T-cell (primary cell): ENCODE measurements at places on chromosomes 3 and 15.

- no peak overlapping the region for H3K4me3 ChIP-seq
- no peaks in the 10 kb centered on the region for H3K27me3 ChIP-seq
- H3K4me1 ChIP-seq = no peaks in the 10 kb centered on the region
Observed at GRCh38 chr3:184743248-184743647, 31.4 kb upstream of the MAGEF1 start.

DNA sequence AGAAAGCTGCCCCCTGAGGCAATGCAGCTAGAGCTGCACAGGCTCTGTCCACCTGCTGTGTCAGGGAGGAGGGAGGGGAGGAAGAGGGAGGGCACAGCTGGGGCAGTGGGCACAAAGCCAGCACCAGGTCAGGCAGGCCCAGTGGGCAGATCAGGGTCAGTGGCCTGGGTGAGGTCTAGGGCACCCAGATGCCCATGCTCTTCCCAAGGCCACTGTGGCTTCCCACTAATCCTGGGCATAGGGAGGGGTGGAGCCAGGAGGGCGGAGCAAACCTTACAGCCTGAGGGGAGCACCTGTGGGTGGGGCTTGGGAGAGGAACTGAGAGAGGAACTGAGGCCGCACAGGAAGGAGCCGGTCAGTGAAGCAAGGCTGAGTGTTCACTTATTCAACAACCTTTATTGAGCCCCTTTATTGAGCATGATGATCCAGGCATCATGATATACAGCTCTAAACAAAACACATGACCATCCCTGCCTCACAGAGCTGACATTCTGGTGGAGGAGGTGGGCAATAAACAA lies 55.0 kb downstream of the RHCG start:
- no peaks in the 10 kb centered on the region for H3K36me3 ChIP-seq
- DNase-seq = no peak
- peaks cover 62% of the 10 kb centered on the region for H3K27me3 ChIP-seq
- H3K27ac ChIP-seq = no peak overlapping the region
- H3K4me3 ChIP-seq = no peak overlapping the region
- no peaks in the 10 kb centered on the region for H3K4me1 ChIP-seq

DNA sequence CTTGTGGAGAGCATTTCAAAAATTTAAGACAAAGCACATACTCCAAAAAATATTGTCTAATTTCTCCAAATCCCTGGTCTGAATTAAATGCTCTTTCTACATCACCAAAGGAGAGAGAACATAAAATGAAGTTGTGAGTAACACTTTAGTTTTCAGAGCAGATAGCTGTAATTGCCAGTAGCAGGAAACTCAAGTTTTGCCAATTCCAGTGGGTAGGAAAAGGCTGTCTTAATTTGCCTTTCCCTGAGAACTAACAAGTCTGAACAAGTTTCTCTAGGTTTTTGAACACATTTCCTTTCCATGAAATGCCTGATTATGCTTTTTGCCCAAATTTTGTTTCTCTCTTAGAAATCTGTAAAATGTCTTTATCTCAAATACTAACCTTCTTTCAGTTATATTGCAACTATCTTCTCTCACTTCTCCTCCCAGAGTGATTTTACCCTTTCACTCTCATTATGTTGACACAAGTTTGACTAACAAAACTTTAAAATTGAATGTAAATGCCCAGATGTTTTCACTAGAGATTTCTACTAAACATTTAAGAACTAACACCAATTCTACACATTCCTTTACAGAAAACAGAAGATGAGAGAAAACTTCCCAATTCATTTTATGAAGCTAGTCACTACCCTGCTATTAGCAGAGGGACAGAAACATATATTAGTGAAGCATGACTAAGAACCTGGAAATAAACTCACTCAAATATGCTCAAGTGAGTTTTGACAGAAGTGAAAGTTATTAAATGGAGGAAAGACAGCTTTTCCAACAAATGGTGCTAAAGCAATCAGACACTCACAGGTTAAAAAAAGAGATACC lies 38.4 kb downstream of the RFX7 start:
- H3K27me3 ChIP-seq = no peaks in the 10 kb centered on the region
- no peak for DNase-seq
- H3K4me3 ChIP-seq = no peak overlapping the region
- H3K27ac ChIP-seq = no peak overlapping the region

GRCh38 chr3:151268267-151269235 lies 9.8 kb downstream of the P2RY14 start:
- no peak overlapping the region for H3K4me3 ChIP-seq
- peak overlapping the region; percentile 42 for H3K27ac ChIP-seq
- no peaks in the 10 kb centered on the region for H3K27me3 ChIP-seq
- H3K4me1 ChIP-seq = peaks cover 7% of the 10 kb centered on the region
- H3K36me3 ChIP-seq = no peaks in the 10 kb centered on the region

DNA sequence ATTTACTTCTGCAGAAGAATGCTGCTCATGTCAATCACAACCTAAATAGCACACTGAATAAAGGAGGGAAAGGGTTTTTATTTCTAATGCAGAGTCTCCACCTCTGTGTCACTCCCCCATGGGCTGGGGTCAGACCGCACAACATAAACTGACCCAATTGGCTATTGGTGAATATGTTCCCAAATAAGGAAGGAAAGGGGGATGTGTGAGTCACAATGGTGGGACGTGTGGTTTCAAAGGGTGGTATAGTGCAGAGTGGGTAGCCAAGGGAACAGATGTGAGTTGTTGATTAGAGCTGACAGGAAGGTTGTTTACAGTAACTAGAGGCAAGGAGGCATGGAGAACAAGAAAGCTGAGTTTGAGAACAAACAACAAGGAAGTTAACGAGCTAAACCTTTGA lies 491.8 kb downstream of the ZPLD1 start:
- H3K4me3 ChIP-seq = no peak overlapping the region
- no peaks in the 10 kb centered on the region for H3K27me3 ChIP-seq
- DNase-seq = no peak
- H3K27ac ChIP-seq = no peak overlapping the region
- H3K4me1 ChIP-seq = no peaks in the 10 kb centered on the region

DNA sequence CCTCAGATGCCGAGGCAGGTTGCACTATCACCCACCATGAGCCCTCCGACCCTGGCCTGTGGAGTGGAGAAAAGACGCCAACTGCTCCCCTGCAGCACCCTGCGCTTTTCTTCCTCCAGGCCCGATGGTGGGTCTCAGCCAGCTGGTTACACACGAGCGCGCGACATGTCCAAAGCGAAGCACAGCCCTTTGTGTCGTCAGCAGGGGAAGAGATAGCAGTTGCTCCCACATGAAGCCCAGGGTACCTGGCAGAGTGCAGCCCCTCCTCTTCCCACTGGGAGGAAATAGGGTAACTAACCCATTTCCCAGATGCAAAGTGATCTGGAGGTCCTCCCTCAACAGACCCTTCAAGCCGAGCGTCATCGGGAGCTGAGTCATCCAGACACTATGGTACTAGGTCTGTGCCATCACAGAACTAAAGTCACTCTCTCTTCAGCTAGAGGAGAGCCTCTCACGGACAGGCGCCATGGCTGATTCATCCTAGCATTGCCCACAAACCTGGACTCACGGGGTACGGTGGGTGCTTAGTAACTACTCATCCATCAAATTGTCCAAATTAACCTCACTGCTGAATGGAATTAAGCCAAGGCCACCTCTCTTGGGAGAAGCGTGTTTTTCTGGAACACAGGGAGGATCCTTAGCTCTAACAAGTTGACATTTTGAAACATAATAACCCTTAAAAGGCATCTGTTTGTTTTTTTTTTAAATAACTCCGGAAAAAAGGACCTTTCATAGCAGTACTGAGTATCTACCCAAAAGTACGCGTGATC lies 45.2 kb upstream of the BDH1 start:
- no peak for DNase-seq

GRCh38 chr3:132916096-132916495 lies 122.1 kb upstream of the TMEM108 start:
- no peak overlapping the region for H3K4me3 ChIP-seq
- no peaks in the 10 kb centered on the region for H3K36me3 ChIP-seq
- DNase-seq = no peak
- peaks cover 2% of the 10 kb centered on the region for H3K27me3 ChIP-seq

GRCh38 chr3:113898892-113899291 lies 48.9 kb upstream of the ZDHHC23 start:
- H3K4me1 ChIP-seq = peaks cover 3% of the 10 kb centered on the region
- no peak overlapping the region for H3K27ac ChIP-seq
- no peaks in the 10 kb centered on the region for H3K27me3 ChIP-seq
- no peak overlapping the region for H3K4me3 ChIP-seq

DNA sequence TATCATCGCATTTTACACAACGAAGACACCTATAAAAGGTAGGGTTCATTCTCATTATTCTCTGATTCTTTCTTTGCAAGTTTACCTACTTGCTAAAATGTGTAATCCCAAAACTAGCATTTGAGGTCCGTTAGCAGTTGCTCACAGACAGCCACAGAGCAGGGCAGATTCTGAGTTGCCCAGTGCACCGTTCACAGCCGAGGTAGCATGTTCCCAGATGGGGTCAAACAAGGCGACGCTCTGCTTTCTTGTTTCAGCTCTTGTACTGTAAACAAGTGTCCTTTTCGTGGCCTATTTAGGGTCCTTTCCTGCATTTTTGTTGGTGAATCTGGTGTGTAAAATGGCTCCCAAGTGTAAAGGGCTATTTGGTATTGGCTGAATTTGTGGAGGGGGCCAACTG lies 3.1 kb downstream of the PPP1R2 start:
- peak overlapping the region; percentile 48 for H3K27ac ChIP-seq
- peaks cover 42% of the 10 kb centered on the region for H3K4me1 ChIP-seq
- no peaks in the 10 kb centered on the region for H3K27me3 ChIP-seq

DNA sequence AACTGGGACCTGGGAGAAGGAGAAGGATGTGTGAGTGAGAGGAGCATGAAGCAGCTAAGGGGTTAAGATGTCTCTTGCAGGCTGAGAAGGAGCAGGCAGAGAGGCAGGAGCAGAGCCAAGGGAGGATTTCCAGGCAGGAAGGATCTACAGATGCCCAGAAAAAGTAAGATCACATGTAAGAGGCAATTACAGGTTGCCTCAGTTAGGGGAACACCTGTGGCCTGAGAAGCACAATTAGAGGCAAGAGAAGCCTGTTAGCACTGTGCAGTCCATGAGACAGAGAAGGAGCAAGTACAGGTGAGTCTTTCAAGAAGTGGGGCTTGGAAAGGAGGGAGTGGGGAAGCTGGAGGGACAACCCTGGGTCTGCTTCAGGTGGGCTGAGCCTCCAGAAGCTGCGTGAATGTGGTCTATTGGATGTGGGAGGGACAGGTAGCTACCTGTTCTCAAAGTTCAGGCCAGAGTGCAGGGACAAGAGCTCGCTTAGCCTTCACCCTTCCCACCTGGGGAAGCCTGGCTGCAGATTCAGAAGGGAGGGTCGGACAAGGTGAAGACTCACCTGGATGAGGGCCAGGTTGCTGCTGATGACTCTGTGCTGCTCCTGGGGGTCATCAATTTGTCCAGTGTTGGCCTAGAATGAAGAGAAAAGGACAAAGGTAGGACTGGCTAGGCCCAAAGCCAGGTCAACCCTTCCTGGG lies 50.7 kb downstream of the SLC41A3 start:
- H3K27me3 ChIP-seq = no peaks in the 10 kb centered on the region
- DNase-seq = no peak
- H3K4me3 ChIP-seq = no peak overlapping the region
- H3K4me1 ChIP-seq = no peaks in the 10 kb centered on the region
- no peak overlapping the region for H3K27ac ChIP-seq

DNA sequence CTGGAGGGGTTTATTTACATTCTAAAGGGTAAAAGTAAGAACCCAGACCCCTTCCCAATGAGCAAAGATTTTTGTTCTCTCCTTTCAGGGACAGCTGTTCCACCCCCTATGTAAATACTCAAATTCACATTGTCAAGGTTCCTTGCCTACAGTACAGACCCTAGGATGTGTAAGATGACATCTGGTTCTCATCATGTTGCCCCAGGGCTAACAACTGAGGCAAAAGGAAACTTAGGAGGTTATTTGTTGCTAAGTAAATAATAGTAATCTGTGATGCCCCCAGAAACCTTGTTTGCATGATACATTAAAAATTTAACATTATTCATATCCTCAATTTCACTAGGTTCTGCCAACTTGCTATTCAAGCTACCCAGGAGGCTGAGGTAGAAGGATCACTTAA lies 135.0 kb upstream of the CCNL1 start:
- DNase-seq = no peak
- no peaks in the 10 kb centered on the region for H3K27me3 ChIP-seq
- no peaks in the 10 kb centered on the region for H3K4me1 ChIP-seq

DNA sequence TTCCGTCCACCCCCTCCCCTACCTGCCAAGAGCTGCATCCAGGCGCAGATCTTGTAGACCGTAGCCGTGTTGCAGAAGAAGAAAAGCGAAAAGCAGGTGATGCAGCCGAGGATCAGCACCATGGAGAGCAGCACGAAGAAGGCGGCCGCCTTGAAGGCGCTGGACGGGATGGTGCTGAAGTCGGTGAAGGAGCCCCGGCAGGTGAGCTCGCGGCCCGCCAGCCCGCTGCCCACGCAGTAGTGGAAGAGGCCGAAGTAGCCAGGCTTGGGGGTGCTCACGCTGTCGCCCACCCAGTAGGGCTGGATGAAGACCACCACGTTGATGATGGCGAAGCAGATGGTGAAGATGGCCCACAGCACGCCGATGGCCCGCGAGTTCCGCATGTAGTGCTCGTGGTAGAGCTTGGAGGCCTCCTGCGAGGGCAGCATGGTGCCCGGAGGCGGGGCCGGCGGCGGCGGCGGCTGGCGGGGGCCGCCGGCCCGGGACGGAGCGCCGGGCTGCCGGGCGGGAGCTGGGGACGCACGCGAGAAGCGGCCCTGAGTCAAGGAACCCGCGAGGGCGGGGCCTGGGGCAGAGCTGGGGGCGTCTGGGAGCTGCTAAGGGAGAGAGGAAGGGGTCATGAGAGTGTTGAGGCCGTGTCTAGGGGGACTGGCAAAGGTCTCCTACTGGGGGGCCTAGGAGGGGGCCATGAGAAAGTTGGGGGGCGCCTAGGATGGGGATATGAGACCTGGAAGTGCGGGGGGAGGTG lies 1.2 kb downstream of the LHFPL4 start:
- no peaks in the 10 kb centered on the region for H3K36me3 ChIP-seq
- no peak overlapping the region for H3K4me3 ChIP-seq
- peak; percentile 22 for DNase-seq
- H3K4me1 ChIP-seq = peaks cover 3% of the 10 kb centered on the region
- no peak overlapping the region for H3K27ac ChIP-seq

- no peak overlapping the region for H3K27ac ChIP-seq
- no peaks in the 10 kb centered on the region for H3K36me3 ChIP-seq
- no peaks in the 10 kb centered on the region for H3K27me3 ChIP-seq
- no peak overlapping the region for H3K4me3 ChIP-seq
- no peak for DNase-seq
- H3K4me1 ChIP-seq = peaks cover 5% of the 10 kb centered on the region
Observed at GRCh38 chr15:96038650-96039049, 291.9 kb upstream of the NR2F2 start.
